ENCODE measurements at places on chromosomes 1 and 21.

DNA sequence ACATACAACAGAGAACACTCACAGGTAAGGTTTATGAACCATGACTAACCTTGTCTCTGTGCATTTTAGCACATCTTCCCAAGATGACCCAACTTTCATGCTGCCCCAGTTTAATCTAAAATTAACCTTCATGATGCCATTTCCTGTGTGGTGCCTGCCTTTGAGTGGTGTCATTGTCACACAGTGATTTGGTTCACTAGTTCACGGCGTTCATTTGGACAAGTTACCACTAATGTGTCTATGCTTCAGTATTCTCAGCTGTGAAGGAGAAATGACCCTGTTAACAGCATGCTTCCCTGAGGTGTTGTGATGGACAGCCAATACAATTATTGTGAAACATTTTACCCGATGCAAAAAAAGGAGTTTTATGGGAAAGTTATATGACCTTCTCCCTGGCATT is 693.1 kb downstream of the RWDD3 start:
- DNase-seq, result no peak

- no peak for DNase-seq
These were observed 29.0 kb upstream of the TMEM51 start for GRCh38 chr1:15124362-15125100.

GRCh38 chr1:33047839-33048305 is 11.2 kb upstream of the AK2 start:
- DNase-seq, result no peak

DNA sequence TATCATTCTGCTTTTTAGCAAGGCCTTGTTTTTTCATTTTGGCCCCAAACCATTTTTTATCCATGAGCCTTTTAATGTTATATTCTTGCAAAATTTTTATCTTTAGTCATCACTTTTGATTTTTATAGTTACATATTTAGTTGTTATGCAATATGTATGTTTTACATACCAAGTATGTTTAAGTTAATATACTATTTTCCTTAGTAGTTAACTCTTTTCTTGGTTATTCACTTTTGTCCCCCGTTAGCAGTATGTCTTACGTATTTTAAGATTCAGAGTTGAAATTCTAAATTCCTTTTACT is 44.5 kb downstream of the MAGI3 start:
- DNase-seq, result no peak

DNA sequence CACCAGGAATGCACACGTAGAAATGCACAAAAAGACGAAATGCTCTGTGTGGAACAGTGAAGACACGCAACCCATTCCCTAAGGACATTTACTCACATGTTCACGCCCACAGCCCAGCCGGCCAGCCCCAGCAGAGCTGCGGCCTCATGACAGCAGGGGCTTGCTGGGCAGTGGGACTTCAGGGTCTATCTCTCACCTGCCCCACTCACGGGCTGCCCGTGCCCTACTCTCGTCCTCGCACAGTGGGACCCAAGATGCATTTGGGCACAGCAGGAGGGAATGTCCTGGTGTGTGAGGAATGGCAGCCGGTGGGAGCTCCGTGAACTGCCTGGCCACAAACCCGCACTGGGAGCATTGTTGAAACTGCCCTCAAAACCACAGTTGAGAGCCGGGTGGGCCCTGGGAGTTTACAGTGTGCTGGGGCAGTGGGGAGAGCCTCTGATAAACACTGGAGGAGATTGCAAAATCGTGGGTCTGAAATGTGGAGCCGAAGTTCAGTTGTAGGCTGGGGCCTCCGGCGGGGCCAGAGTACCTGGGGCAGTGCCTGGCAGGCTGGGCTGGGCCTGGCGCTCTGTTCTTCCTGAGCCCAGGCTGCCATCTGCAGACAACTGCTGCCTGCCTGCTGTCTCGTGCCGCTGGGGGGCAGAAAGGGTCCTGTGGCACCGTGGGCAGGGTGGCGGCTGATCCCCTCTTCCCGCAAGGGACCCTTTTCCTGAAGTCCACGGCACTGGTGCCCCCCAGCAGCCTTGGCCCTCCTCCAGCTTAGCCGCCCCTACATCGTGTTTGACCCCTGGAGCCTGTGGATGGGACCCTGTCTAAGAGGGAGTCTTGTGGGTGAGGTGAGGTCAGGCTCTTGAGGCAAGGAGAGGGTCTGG is 20.7 kb upstream of the POFUT2 start:
- no peak for DNase-seq
